ENCODE measurements at places on chromosomes 2 and 18. TPM values are rescaled to one million over a fixed set of nuclear protein-coding genes. Genes with fewer than 3 reads are reported as not detected.

DNA sequence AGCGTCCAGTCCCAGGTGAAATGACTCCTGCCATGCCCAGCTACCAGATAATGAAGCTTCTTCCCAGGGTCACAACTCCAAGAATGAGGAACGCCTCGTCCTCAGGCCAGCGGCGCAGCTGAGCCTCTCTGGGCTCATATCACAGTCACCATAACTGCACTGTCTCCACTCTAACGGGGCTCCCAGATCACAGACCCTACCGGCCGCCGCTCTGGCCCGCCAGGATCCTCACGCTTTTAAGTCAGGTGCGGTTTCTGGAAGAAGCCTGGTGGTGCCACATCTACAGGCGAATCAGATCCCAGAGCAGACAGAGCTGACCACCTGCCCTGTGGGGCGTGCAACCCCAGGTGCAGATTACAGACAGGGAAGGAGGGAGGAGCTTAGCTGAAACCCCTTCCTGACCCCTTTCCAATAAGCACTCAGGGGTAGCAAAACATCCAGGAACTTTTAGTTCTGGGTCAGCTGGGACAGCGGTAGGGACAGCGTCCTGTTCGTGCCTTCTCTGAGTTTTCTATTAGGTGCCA lies 3.7 kb upstream of the ACKR3 start:
- peaks cover 21% of the 10 kb centered on the region for H3K4me1 ChIP-seq
- no peak overlapping the region for H3K27ac ChIP-seq
- peaks cover 19% of the 10 kb centered on the region for H3K27me3 ChIP-seq
- peaks cover under 1% of the 10 kb centered on the region for H3K36me3 ChIP-seq

DNA sequence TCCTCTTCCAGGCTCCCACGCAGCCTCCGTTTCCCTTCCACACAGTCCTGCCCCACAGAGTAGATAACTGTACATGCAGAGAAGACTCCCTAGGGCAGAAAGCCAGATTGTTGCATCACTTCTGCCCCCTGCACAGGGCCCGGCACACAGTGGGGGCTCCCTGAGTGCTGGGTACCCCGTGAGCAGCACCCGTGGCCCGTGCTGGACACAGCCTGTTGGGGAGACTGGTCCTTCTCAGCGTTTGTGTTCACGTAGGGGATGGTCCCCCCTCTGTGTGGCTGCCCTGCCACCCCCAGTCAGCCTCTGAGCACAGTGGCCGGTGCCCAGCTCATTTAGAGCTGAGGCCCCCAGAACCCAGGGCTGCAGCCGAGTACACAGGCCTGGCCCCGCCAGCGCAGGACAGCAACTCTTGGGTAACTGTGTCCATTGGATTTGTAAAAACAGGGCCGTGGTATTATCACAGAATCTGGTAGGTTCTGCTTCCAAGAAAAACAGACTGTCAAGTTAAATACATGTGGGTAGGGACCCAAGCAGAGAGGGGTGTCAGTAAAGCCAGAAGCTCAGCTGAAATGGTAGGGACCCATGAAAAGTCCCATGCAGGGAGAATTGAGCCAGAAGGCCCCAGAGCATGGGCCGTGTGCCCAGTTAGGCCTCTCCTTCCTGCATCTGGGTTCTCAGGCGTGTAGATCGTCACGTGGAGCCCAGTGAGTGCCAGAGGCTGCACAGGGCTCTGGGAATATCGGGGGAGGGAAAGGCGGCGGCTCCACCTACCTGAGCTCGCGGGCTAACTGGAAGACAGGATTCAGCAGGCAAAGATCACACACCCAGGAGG lies 257.3 kb downstream of the ATAD2B start:
- no peaks in the 10 kb centered on the region for H3K36me3 ChIP-seq
- H3K4me3 ChIP-seq = no peak overlapping the region
- H3K27me3 ChIP-seq = no peaks in the 10 kb centered on the region

The TDRD15 gene
- total RNA-seq = not detected

DNA sequence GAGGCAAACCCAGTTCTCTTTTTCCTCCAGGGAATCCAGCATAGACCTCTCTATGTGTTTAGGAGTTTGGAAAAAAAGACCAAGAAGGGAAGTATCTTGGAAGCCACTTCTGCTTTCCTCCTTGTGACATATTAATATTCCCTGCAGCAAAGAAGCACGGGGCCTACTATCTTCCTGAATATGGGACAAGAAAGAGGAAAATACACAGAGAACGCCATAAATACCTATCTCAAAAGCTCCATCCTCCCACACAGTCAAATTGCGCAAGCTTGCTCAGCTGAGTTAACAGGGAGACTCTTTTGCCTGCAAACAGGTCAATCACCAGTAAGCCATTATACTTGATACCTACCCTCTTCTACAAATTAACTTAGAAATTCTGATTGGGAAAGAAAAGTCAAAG lies 16.7 kb upstream of the RAPH1 start:
- no peak overlapping the region for H3K27ac ChIP-seq
- H3K36me3 ChIP-seq = no peaks in the 10 kb centered on the region
- H3K4me1 ChIP-seq = no peaks in the 10 kb centered on the region
- H3K27me3 ChIP-seq = peaks cover 6% of the 10 kb centered on the region
- DNase-seq = no peak

GRCh38 chr2:110771547-110772382 lies 39.4 kb downstream of the ACOXL start:
- H3K4me1 ChIP-seq = peaks cover 7% of the 10 kb centered on the region
- H3K4me3 ChIP-seq = no peak overlapping the region
- DNase-seq = no peak
- H3K27ac ChIP-seq = no peak overlapping the region
- peaks cover 58% of the 10 kb centered on the region for H3K27me3 ChIP-seq
- no peaks in the 10 kb centered on the region for H3K36me3 ChIP-seq

- H3K4me1 ChIP-seq = peaks cover 6% of the 10 kb centered on the region
- no peak overlapping the region for H3K4me3 ChIP-seq
- no peak overlapping the region for H3K27ac ChIP-seq
- no peaks in the 10 kb centered on the region for H3K36me3 ChIP-seq
- DNase-seq = no peak
- H3K27me3 ChIP-seq = peaks cover 8% of the 10 kb centered on the region
Measured at GRCh38 chr2:161044095-161044865, 115.9 kb upstream of the TANK start.

DNA sequence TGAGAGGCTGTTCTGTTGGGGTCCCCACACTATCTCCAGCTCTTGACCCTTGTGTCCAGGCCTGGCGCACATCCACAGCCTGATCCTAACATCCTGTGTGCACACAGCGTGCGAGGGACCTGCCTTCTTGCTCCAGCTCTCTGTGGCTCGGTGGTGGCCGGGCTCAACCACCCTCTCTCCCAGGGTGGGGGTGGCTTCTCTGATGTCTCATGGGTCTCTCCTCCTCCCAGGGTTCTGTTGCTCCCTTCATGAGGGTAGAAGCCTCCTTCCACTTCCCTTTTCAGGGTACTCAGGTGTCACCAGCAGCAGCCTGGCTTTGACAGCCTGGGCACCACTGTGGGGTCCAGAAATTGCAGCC lies 196.9 kb upstream of the RAB6C start:
- no peak overlapping the region for H3K27ac ChIP-seq
- no peak overlapping the region for H3K4me3 ChIP-seq
- H3K36me3 ChIP-seq = no peaks in the 10 kb centered on the region
- H3K4me1 ChIP-seq = no peaks in the 10 kb centered on the region
- H3K27me3 ChIP-seq = no peaks in the 10 kb centered on the region

- H3K4me1 ChIP-seq = no peaks in the 10 kb centered on the region
- no peak for DNase-seq
- H3K4me3 ChIP-seq = no peak overlapping the region
Measured at GRCh38 chr2:157759855-157760254, 116.3 kb downstream of the ACVR1 start.
